ENCODE measurements at places on chromosomes 3 and 15.

DNA sequence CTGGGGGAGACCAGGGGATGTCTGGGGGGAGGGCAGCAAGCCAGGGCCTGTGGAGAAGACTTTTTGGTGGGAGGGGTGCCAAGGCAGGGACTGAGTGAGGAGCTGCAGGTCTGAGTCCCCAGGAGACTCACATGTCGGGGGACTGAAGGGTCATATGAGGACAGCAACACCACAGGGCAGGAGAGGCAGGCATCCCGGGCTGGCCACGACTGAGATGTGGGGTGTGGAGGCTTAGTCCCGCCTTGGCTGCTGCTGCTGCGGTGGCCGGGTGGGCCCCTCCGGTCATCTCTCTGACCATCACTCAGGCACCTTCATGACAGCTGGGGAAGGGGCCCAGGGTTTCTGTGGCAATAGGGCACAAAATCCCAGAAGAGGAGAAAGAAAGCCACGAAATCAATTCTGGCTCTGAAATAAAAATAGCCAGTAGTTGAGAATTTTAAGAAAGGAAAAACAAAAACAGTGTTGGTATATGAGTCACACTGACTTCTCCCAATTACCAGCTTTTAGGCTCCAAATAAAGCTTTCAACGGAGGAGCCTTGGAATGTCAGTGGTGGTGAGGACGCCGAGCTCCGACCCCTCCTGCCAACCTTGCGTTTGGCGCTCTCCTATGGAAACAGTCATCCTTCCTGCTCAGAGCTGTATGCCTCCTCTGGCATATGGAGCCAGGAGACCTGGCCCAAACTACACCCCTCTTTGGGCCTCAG, 52.9 kb upstream of the ITGA11 start:
- no peak for DNase-seq

GRCh38 chr3:22942981-22943380, 260.1 kb upstream of the UBE2E2 start:
- no peak for DNase-seq

GRCh38 chr3:58012302-58012701, 4.1 kb downstream of the FLNB start:
- DNase-seq, result no peak

DNA sequence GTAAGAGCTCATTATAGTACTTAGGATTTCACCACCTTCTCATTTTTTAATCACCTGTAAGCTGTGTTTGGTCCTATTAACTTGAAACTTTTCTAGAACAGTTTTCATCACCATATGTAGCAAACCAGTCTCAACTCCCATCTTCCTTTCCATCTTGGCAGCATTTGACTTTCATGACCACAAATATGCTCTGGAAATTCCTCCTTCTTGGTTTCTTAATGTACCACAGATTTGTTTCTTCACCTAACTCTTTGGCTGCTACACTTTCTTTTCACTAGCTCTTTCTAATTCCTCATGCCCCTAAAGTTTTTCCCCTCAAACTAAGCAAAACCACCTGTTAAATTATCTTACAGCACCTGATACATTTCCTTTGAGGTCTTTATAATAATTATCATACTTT, 13.2 kb upstream of the NMB start:
- DNase-seq, result no peak

GRCh38 chr3:33173672-33174071, 44.9 kb downstream of the SUSD5 start:
- DNase-seq, result no peak

Data from mesenteric fat pad (tissue), 1 donor.